ENCODE measurements at places on chromosomes 4 and X. TPM values are rescaled to one million over a fixed set of nuclear protein-coding genes. Genes with fewer than 3 reads are reported as not detected.

Gene UNC5C
- 4.7 TPM for polyA plus RNA-seq

Gene SSX2B
- not detected for polyA plus RNA-seq

Gene RAB9B
- polyA plus RNA-seq: 1.1 TPM

Gene GPC3
- 11.8 TPM for polyA plus RNA-seq

Gene GRXCR1
- not detected for polyA plus RNA-seq

Gene IGFBP7
- 454 TPM for polyA plus RNA-seq

Gene SCRG1
- 0.54 TPM for polyA plus RNA-seq

Gene ERAS
- polyA plus RNA-seq: not detected
